CD4-positive, alpha-beta memory T cell (primary cell): ENCODE measurements at places on chromosomes 11 and 22. TPM values are rescaled to one million over a fixed set of nuclear protein-coding genes. Genes with fewer than 3 reads are reported as not detected.

The SLC22A12 gene
- polyA plus RNA-seq, result not detected

The OTOG gene
- not detected for polyA plus RNA-seq

The SLC6A5 gene
- not detected for polyA plus RNA-seq

The OR2AG2 gene
- not detected for polyA plus RNA-seq

The ABCC8 gene
- not detected for polyA plus RNA-seq

The PLAAT5 gene
- polyA plus RNA-seq, result not detected

The TRIM49 gene
- polyA plus RNA-seq, result not detected

The RASSF10 gene
- not detected for polyA plus RNA-seq

The PATE4 gene
- polyA plus RNA-seq, result not detected

The MUC2 gene
- not detected for polyA plus RNA-seq

The CARNS1 gene
- 0.81 TPM for polyA plus RNA-seq

The PKDREJ gene
- polyA plus RNA-seq, result not detected

The ROBO4 gene
- polyA plus RNA-seq, result not detected

The C11orf16 gene
- not detected for polyA plus RNA-seq

The CCDC116 gene
- polyA plus RNA-seq, result not detected
